ENCODE measurements at places on chromosomes 11 and 22.

- DNase-seq: peak; percentile 46
These were observed 30.9 kb upstream of the PARVB start for GRCh38 chr22:43993072-43993760.

GRCh38 chr11:128172046-128172878, 415.1 kb downstream of the ETS1 start:
- peak; percentile 89 for DNase-seq

DNA sequence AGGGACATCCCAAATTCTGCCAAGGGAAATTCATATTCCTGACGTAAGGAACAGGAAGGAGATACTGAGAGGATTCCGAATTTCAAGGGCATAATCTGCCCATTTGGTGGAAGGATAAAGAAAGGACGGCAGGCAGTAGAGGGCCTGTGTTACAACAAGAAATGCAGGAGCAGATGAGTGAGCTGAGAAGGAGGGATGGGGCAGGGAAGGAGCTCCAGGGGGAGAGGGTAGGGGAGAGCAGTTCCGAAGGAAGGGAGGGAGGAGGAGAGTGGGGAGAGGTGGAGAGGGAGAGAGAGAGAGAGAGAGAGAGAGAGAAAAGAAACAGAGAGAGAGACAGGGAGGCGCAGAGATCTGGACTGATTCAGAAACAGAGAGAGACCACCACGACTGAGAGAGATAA, 843 bp downstream of the OPCML start:
- DNase-seq: no peak

DNA sequence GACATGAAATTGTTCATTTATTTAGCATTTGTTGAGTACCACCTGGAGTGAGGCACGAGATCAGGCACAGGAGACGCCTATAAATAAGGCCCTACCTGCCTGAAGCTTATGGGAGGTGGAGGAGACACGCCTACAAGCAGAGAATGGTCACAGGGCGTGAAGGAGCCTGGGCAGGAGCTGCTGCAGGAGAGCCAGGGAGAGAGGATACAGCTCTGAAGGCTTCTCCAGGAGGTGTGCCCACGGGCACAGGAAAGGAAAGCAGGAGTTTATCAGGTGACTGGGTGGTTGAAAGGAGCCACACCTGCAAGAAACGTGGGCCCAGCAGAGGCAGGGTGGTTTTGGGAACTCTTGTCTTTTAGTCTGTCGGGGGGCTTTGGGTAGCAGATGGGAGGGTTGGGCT, 70.3 kb downstream of the BMAL1 start:
- no peak for DNase-seq

GRCh38 chr11:125941619-125942611, 3.9 kb upstream of the VSIG10L2 start:
- no peak for DNase-seq

DNA sequence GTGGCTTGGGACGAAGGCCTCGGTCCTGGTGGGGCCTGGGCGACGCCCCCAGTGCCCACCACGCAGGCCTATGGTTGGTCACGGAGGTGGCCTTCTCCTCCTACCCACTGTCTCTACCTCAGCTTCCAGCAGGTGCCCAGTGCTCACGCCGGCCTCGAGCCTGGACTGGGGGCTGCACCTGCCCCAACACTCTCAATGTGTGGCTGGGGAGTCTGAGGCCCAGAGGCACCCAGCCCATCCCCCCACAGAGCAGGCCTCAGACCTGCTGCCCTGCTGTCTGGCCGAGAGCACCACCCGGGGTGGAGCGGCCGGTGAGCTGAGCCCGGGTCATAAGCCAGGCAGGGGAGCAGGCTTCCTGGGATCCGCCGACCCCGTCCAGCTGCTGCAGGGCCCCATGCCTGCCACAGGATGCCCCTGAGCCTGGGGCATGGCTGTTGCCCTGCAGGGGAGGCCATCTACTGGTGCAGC, 28.6 kb upstream of the MUC5AC start:
- no peak for DNase-seq

DNA sequence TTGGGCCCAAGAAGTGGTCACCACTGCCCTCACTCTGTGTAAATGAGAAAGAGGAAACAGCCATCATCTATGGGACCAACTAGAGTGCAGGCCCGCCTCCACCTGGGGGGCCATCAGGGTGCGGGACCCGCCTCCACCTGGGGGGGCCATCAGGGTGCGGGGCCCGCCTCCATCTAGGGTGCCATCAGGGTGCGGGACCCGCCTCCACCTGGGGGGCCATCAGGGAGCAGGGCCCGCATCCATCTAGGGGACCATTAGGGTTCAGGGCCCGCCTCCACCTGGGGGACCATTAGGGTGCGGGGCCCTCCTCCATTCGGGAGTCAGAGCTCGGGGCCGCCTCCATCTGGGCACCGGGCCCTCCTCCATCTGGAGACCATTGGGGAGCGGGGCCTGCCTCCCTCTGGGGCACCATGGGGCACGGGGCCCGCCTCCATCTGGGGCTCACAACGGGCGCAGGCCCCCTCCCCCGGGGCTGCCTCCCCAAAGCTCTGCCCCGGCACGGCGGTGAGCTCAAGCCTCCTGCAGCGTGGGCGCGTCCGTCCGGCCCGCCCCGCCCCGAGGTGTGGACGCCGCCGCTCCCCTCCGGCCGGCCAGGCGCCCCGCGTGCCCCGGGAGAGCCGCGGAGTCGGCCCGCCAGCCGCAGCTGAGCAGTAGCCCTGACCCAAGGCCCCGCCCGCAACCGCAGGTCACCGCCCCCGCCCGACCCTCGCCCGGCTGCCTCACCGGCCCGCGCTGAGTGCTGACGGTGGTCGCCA, 512 bp downstream of the TOLLIP start:
- no peak for DNase-seq

- no peak for DNase-seq
These were observed 5.1 kb upstream of the STIP1 start for GRCh38 chr11:64180891-64181290.

- no peak for DNase-seq
These were observed 4.0 kb downstream of the PHOX2A start for GRCh38 chr11:72239849-72240460.

DNA sequence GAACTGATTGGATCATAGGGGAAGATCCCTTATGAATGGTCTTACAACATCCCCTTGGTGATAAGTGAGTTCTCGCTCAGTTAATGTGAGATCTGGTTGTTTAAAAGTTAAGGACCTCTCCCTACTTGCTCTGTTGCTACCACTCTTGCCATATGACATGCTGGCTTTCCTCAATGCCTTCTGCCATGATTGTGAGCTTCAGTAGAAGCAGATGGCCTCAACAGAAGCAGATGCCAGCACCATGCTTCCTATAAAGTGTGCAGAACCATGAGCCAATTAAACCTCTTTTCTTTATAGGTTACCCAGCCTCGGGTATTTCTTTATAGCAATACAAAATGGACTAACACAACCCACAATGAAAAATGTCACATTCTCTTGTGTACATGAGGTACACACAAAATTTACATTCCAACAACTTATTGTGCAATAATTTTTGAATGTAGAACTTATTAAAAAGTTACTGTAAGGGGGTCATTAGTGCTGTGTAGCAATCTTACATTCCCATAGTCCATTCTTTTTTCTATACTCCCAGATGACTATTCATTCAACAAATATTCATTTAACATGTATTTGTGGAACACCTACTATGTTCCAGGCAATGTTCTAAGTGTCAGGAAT, 10.3 kb downstream of the CYP2R1 start:
- no peak for DNase-seq

GRCh38 chr11:119742263-119742861, 13.4 kb upstream of the NECTIN1 start:
- DNase-seq: no peak

DNA sequence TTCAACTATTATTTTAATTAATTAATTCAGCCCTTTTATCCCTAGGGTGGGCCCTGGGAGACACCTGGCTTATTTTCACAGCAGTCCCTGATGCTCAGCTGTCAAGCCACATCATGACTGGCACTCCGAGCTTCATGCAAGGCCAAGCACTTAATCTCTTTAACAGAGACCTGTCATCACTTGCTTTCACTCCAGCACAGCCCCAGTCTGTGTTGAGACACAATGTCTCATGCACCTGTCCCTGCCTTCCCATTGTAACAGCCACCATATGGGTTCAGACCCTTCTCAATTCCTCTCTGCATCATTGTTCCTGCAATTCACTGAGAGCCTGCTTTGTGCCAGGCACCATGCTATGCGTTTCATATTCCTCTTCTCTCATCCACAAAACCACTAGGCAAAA, 222.2 kb upstream of the TENM4 start:
- no peak for DNase-seq

- no peak for DNase-seq
These were observed 144.5 kb downstream of the DBX1 start for GRCh38 chr11:20015529-20016427.

DNA sequence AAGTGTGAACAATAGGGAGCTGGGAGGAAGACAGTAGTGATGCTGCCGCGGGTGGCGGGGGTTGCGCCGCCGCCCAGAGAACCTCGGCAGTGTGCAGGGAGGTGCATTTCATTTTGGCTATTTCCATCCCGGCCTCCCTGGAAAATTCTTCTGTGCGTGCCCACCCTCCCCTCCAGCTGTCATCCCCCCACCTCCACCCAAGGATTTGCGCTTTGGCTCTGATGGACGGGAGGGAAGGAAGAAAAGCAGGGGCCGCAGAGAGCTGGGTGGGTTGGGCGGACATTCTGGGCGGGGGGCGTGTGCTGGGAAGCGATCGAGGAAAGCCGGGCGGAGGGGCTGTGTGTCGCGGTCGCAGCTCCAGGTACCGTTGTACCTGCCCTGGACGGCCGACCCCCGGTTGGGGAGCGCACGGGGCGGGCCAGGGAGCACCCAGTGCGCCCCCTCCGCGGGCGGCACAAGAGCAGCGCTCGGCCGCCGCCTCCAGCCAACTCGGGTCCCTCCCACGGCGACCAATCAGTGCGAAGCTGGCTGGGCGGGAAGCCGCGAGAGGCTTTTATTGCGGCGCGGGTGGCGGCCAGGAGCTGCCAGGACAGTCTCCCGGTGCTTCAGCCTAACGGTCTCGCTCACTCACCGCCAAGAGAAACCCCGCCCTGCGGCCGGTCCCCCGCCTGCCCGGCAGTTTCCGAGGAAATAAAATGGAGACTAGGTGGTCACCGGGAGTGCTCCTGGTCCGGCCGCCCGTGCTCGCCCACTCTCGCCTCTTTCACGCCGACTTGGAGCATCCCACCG, 1.6 kb downstream of the NCAM1 start:
- DNase-seq: no peak

GRCh38 chr11:84383576-84383975, 1097.4 kb upstream of the CCDC90B start:
- DNase-seq: no peak

GRCh38 chr11:28618416-28618815, 510.2 kb downstream of the METTL15 start:
- no peak for DNase-seq

GRCh38 chr11:126594921-126595367, 239.5 kb downstream of the ST3GAL4 start:
- DNase-seq: no peak

GRCh38 chr11:75140269-75141138, 10.4 kb upstream of the SLCO2B1 start:
- DNase-seq: peak; percentile 61

All from Panc1 (cell line).